ENCODE measurements at places on chromosomes 16 and 17. TPM values are rescaled to one million over a fixed set of nuclear protein-coding genes. Genes with fewer than 3 reads are reported as not detected.
A peak's percentile ranks its signal among the peaks of the same experiment; 100 is the strongest.

The GRAP gene
- total RNA-seq: 1.5 TPM

The ABCC1 gene
- total RNA-seq: 17.7 TPM

- no peaks in the 10 kb centered on the region for H3K27me3 ChIP-seq
- peaks cover 7% of the 10 kb centered on the region for H3K4me1 ChIP-seq
- DNase-seq: no peak
- H3K27ac ChIP-seq: peak overlapping the region; percentile 54
- no peak overlapping the region for H3K4me3 ChIP-seq
- H3K36me3 ChIP-seq: no peaks in the 10 kb centered on the region
These were observed 49.2 kb upstream of the HS3ST2 start for GRCh38 chr16:22764662-22765327.

DNA sequence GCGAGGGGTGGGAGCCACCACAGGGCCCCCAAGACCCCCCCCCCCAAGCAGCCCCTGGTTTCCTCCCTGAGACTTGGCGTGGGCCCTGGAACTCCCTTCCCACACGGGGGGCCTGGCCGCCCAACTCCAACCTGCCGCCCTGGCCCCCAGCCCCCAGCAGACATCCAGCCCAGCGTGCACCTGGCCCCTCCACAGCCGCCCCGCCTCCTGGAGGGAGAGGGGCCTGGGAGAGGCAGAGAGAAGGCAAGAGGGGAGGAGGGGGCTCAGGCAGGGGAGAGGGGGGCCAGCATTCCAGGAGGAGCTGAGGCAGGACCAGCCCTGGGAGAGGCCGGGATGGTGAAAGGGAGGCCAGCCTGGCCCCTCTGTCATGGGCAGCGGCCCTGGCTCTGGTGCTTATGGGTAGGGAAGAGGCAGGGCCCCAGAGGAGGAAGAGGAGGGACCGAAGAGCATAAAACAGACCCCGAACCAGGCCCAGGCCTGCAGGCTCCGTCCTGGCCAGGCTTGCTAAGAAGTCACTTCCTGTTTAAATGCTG is 16.7 kb downstream of the IL34 start:
- H3K4me3 ChIP-seq: no peak overlapping the region
- peaks cover 27% of the 10 kb centered on the region for H3K36me3 ChIP-seq
- H3K4me1 ChIP-seq: no peaks in the 10 kb centered on the region

- DNase-seq: no peak
- no peak overlapping the region for H3K4me3 ChIP-seq
- peaks cover 6% of the 10 kb centered on the region for H3K4me1 ChIP-seq
- H3K27ac ChIP-seq: no peak overlapping the region
- no peaks in the 10 kb centered on the region for H3K27me3 ChIP-seq
These were observed 5.9 kb downstream of the AXIN1 start for GRCh38 chr16:346587-346986.

- no peaks in the 10 kb centered on the region for H3K4me1 ChIP-seq
- no peaks in the 10 kb centered on the region for H3K36me3 ChIP-seq
- peak overlapping the region; percentile 49 for H3K4me3 ChIP-seq
These were observed 1.2 kb downstream of the GALK1 start for GRCh38 chr17:75763613-75764416.

The CRHR1 gene
- 0.86 TPM for total RNA-seq

The MMP25 gene
- not detected for total RNA-seq

The NT5M gene
- total RNA-seq: 52.8 TPM

The SAP30BP gene
- total RNA-seq: 40.1 TPM

The LPCAT2 gene
- 6.2 TPM for total RNA-seq

The CMTM3 gene
- total RNA-seq: 48.9 TPM

DNA sequence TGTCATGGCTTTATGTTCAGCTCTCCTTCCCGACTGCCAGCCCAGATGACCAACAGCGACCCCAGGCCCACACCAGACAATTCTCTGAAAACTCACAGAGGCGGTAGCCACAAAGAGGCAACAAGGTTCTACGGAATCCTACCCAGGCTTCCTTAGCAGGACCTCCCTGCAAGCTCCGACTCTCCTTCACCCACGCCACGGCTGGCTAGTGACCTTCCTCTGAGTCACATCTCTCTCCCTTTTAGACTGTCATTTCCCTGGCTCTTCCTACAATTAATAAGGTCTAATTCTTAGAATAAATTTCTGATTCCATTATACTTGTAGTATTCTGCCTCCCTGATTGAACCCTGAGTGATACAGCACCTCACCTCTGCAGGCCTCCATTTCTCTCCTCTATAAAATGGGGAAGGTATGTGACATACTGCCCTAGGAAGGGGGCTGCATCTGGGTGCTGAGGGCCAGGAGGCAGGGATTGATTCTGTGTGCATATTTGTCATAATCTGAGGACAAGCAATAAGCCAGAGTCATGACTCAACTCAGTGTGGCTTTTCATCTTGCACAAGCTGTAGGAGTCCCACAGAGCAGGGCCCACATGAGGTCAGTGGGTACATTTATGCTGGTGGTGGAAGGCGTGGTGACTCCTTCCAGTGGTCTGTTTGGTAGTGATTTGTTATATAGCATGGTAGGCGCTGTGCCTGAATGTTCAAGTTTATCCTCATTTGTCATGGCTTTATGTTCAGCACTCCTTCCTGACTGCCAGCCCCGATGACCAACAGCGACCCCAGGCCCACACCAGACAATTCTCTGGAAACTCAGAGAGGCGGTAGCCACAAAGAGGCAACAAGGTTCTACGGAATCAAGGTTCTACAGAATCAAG is 46.2 kb downstream of the SMPD3 start:
- no peaks in the 10 kb centered on the region for H3K27me3 ChIP-seq
- H3K4me3 ChIP-seq: no peak overlapping the region
- H3K27ac ChIP-seq: no peak overlapping the region

GRCh38 chr16:3068487-3068886 is 3.0 kb downstream of the IL32 start:
- H3K27ac ChIP-seq: no peak overlapping the region
- H3K4me1 ChIP-seq: no peaks in the 10 kb centered on the region
- no peak for DNase-seq
- H3K27me3 ChIP-seq: no peaks in the 10 kb centered on the region
- no peaks in the 10 kb centered on the region for H3K36me3 ChIP-seq

The ASIC2 gene
- not detected for total RNA-seq

DNA sequence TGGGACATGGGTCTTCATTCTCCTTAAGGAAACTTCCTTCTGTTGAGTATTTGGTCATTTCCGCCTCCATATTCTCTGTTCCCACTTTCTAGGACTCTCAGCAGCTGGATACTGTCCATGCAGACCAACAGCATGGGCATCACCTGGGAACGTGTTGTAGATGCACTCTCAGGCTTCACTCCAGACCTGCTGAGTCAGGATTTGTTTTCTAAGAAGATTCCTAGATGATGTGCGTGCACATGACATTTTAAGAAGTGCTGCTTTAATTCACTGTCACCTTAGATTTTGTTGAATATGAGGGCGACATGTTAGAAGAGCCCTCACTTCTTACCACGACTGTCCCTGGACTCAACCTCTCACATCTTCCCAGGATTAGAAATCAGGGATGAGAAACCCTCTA is 10.0 kb upstream of the SDK2 start:
- no peaks in the 10 kb centered on the region for H3K36me3 ChIP-seq
- no peaks in the 10 kb centered on the region for H3K4me1 ChIP-seq
- H3K27ac ChIP-seq: no peak overlapping the region
- no peaks in the 10 kb centered on the region for H3K27me3 ChIP-seq
- DNase-seq: no peak

DNA sequence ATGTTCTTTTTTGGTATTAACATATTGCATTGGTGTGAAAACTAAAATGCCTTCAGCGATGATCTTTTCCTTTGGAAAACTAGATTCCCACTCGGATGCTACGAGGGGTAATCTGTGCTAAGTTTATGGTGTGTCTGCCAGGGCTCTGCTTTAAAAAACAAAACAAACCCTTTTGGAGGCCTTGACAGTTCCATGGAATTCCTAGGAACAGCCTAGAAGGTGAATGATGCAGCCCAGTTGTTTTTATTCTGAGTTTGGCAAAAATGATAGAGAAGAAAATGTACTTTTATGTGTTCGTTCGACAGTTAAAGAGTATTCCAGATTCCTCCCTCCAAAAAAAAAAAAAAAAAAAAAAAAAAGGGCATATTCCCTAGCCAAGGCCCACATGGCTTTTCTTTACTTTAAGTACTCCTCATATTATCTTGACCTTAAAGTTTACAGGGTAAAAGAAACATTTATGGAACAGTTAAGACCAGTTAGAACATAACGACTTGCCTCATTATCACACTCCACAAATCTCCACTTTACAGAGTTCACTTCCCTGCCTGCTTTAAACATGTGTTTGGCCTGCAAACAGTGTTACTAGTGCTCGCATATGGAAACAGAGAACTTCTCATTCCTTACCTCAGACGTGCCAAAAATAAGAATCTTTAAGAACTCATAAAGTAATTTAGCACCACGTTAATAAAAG is 159.1 kb downstream of the WWOX start:
- no peak overlapping the region for H3K27ac ChIP-seq
- DNase-seq: no peak
- no peak overlapping the region for H3K4me3 ChIP-seq
- H3K4me1 ChIP-seq: peaks cover 3% of the 10 kb centered on the region
- no peaks in the 10 kb centered on the region for H3K27me3 ChIP-seq
- H3K36me3 ChIP-seq: no peaks in the 10 kb centered on the region

GRCh38 chr16:49855280-49855821 is 561 bp downstream of the ZNF423 start:
- H3K27ac ChIP-seq: peak overlapping the region; percentile 83
- no peaks in the 10 kb centered on the region for H3K36me3 ChIP-seq
- DNase-seq: peak; percentile 93
- no peaks in the 10 kb centered on the region for H3K27me3 ChIP-seq

DNA sequence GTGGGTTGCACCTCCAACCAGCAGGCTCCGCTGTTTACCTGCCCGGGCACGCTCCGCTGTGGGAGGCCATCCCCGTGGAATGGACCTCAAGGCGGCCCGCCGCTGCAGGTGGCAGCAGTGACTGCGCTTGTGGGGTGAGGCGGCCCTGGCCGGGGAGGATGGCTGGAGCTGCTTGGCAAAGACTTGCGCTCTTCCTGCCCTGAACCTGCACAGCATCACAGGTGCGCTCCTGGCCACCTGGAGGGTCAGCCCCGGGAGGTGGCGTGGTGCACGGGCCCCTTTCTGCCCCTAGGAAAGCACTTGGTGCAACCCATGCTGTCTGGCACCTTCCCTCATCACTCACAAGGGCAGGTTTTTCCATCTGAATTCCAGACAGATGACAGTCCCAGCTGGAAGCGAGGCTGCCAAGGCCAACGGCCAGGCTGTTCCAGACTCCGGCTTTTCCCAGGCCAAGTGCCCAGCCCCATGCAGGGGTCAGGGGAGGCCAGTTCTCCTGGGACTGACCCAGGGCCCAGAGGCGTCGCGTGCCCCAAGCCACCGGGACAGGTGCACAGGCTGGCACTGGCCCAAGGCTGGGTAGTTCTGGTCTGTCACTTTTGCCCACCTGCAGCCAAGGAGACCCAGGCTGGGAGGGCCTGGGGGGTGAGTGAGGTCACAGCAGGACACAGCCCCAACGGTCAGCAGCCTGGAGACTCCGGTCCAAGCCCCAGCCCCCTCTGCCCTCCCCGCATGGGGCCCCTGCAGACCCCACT is 13.3 kb downstream of the UTS2R start:
- no peaks in the 10 kb centered on the region for H3K36me3 ChIP-seq
- H3K27me3 ChIP-seq: peaks cover 2% of the 10 kb centered on the region
- H3K27ac ChIP-seq: no peak overlapping the region
- no peak overlapping the region for H3K4me3 ChIP-seq
- H3K4me1 ChIP-seq: peaks cover 4% of the 10 kb centered on the region

- H3K27me3 ChIP-seq: no peaks in the 10 kb centered on the region
- H3K36me3 ChIP-seq: no peaks in the 10 kb centered on the region
- H3K4me1 ChIP-seq: peaks cover 7% of the 10 kb centered on the region
- H3K4me3 ChIP-seq: no peak overlapping the region
These were observed 27.8 kb upstream of the ITGA3 start for GRCh38 chr17:50027881-50028735.

DNA sequence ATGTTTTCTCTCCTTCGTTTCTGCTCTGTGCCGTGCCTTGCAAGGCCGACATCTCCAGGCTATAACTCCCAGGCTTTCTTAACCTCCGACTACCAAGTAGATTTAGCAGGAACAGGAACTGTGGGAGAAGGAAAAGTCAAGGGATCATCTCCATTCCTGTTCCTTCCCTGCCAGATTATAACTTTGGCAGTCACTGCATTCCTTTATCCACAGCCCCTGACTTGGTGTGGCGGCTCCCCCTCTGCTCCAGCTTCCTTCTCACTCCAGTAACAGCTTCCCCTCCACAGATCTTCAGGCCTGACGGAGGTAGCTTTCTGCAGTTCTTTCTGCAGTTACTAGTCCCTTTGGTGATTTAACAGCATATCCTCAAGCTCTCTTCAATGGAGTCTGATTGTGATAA is 234.6 kb upstream of the MON1B start:
- H3K4me1 ChIP-seq: no peaks in the 10 kb centered on the region
- H3K27ac ChIP-seq: peak overlapping the region; percentile 32
- H3K27me3 ChIP-seq: no peaks in the 10 kb centered on the region
- no peak overlapping the region for H3K4me3 ChIP-seq

- H3K36me3 ChIP-seq: no peaks in the 10 kb centered on the region
- no peak for DNase-seq
- no peak overlapping the region for H3K27ac ChIP-seq
- H3K4me1 ChIP-seq: no peaks in the 10 kb centered on the region
- H3K4me3 ChIP-seq: no peak overlapping the region
- no peaks in the 10 kb centered on the region for H3K27me3 ChIP-seq
These were observed 38.2 kb upstream of the GNG13 start for GRCh38 chr16:838741-839140.

Data from cardiac muscle cell (in vitro differentiated cells and primary cell).